CD4-positive, alpha-beta T cell treated with Interleukin-12 subunit alpha and Interleukin-12 subunit beta, for 1 hour (primary cell): ENCODE measurements at places on chromosomes 11 and 22.

GRCh38 chr11:21475276-21475675 is 717.6 kb upstream of the ANO5 start:
- DNase-seq: no peak

GRCh38 chr11:112968941-112969713 is 7.9 kb downstream of the NCAM1 start:
- DNase-seq: no peak

- no peak for DNase-seq
These were observed 8.1 kb downstream of the NPAS4 start for GRCh38 chr11:66428933-66429332.

DNA sequence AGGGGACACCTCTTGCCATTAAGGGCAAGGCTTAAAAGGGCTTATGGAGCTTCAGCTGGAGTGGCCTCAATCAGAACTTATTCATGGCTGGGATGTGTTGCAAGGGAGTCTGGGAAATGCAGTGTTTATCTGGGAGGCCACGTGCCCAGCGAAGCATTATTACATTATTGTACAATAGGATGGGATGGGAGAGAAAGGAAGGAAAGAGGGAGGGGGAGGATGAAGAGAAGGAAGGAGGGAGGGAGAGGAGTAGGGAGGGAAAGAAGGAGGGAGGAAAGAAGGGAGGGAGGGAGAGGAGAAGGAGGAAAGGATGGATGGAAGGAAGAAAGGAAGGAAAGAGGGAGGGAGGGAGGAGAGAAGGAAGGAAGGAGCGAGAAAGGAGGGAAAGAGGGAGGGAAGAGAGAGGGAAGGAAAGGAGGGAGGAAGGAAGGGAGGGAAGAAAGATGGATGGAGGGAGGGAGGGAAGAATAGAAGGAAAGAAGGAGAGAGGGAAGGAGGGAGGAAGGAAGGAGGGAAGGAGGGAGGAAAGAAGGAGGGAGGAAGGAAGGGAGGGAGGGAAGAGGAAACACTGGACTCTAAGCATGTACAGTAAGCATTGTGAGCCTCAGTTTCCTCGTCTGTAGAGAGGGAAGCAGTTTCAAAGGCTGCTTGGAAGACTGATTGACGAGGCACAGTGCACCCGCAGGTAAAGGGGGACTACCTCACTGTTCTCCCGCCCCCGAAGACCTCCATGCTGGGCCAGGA is 62.2 kb downstream of the MYEOV start:
- no peak for DNase-seq

DNA sequence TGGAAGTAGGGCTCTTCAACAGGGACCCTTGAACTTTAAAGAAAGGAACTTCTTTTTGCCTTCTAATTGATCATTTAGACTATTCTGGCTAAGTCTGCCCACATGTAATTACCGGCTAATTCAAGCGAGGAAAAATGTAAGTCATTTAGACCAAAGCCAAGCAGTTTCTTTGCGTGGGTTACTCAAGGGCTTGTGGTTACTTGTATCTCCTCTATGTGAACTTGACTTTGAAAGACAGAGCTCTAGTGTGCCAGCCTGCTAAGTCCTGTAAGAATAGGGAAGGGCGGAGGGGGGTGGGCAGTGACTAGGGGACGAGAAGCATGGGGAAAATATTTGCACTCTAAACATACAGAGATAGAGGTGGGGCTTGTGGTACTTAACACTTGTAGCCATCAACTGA is 145.2 kb upstream of the TEAD1 start:
- DNase-seq: no peak

- DNase-seq: no peak
These were observed 1260.4 kb upstream of the RAG2 start for GRCh38 chr11:37858398-37858797.

GRCh38 chr11:14812757-14813156 is 79.3 kb downstream of the CYP2R1 start:
- no peak for DNase-seq

DNA sequence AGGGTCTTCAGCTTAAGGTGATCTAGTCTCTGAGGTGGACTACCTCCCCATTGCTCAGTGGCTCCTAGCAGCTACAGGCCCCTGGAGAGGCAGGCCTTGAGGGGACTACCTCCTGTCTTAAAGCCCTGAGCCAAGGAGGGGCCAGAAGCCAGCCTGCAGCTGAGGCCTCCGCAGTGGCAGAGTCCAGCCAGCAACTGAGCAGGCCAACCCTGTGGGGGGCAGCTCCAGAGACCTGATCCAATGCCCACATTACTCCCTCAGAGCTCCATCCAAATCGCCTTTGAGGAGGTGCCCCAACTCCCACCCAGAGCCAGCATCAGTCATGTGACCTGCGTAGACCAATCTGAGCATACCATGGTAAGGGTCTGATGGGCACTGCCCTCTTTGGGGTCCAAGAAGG is 2.7 kb downstream of the C2CD2L start:
- DNase-seq: no peak

DNA sequence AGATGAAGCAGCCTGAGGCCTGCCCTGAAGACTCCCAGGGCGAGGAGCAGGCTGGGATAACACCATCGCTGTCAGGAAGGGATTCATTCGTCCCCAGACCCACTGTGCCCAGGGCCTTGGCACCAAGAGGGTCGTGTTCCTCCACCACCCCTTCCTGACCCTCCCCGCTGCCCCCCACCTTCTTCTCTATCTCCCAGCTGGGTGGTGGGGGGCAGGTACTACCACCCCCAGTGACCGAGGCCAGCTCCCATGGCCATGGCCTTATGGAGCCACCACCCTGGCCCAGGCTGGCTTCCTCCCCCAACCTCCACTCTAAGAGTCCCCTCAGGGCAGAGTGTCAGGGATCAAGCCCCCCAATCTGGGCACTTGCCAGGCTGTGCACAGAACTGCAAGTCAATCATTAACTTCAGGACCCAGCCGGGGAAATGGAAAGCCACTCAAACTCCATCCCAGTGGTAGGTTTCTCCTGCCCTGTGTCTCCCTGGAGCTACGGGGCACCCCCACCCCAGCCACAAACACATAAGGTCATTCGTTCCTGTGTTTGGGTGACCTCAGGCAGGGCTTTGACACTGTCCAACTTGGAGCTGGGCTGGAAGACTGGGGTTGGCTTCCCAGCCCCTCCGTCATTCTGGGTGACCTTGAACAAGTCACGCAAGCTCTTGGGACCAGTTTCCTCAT is 33.3 kb upstream of the WNT11 start:
- no peak for DNase-seq

- no peak for DNase-seq
These were observed 182.0 kb upstream of the MTMR2 start for GRCh38 chr11:96105944-96106343.
